Activated CD4-positive, alpha-beta memory T cell treated with anti-CD3 and anti-CD28 coated beads for 36 hours (primary cell): ENCODE measurements at places on chromosomes 3 and 15. TPM values are rescaled to one million over a fixed set of nuclear protein-coding genes. Genes with fewer than 3 reads are reported as not detected.

GRCh38 chr3:134606033-134607025, 44.5 kb downstream of the KY start:
- no peak for DNase-seq

- DNase-seq = no peak
Measured at GRCh38 chr3:71247221-71247957, 336.1 kb downstream of the FOXP1 start.

- DNase-seq = no peak
Measured at GRCh38 chr15:52136442-52136980, 23.9 kb upstream of the BCL2L10 start.

GRCh38 chr15:34436956-34437442, 609 bp downstream of the GOLGA8A start:
- peak; percentile 47 for DNase-seq

DNA sequence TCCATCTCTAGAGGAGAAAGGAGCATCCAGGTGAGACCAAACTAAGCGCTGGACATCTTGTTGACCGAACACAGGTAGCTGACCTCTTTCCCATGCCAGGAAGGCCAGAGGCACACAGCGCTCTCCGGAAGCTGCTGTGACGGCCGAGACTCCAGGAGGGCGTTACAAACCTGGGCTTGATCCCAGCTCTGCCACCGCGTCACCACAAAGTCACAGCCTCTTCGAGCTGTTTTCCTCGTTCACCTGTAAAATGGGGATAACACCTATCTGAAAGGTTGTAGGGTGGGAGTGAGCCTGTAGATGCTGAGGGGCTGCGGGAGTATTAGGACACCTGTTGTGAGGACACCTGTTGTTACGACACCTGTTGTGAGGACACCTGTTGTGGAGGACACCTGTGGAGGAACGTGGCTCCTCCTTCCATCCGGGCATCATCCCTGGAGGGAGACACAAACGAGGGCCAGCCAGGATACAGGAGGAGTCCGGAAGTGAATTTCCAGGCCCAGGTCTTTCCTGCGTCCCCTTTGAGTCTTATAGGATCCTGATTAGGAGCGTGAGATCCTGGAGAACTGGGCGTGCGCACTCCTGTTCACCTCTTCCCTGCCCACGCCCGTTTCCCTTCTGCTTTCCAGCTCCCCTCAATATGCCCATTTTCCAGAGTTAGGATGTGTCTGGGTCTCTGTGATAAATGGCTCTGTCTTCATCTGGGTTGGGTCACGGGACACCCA, 2.3 kb upstream of the MUC4 start:
- no peak for DNase-seq

GRCh38 chr3:194667363-194667762, 4.6 kb downstream of the LSG1 start:
- no peak for DNase-seq

DNA sequence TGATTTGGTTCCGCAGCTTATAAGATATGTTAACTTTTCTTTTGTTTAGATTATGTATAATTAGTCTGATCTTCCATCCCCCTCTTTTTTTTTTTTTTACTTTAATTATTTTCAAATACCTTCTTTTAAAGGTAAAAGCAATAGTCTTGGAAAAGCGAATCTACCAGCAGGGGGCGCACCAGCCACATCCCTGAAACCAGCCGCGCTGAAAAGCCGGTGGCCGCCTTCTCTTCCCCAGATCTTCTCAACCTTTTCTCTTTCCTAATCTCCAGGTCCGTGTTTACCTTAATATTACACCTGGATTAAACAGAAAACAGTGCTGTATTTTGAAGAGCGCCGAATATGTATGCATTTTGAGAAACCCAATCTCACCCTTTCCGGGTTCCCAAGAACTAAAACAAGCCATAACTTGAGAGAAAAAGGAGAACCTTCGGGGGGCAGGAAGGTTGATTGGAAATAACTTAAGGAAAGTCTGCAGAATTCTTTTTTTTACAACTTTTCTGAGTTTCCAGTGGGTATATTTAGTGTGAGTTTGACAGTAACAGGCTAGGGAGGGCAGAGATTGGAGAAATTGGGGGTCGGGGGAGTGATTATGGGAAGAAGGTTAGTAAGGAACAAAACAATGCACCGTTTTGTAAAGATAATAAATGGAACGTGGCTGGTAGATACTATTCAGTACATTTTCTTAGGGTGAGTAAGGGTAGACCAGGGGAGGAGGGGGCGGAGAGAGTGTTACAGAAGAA, 2.0 kb upstream of the SOX2 start:
- DNase-seq = peak; percentile 72

GRCh38 chr3:114746502-114746901, 400.6 kb downstream of the ZBTB20 start:
- no peak for DNase-seq

DNA sequence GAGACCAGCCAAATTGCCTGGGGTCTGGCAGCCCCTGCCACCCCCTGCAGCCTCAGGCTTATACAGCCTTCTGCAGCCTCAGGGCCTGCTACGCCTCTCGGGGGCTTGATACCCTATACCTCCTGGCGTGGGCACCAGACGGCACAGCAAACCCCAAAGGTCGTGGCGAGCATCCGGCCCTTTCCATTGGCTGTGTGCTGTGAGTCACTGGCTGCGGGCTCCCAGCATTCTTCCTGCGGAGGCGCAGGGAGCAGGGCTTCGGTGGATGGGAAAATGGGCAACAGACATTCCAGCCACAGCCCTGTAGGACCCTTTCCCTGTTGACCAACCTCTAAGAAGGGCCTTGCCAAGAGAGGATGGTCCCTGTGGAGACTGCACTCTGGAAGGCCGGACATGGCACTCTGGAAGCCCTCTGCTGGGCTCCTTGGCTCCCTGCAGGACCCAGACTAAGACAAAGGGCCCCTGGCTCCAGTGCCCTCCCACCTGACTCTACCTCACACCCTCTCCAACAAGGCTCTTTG, 59.6 kb downstream of the ITGA11 start:
- no peak for DNase-seq

DNA sequence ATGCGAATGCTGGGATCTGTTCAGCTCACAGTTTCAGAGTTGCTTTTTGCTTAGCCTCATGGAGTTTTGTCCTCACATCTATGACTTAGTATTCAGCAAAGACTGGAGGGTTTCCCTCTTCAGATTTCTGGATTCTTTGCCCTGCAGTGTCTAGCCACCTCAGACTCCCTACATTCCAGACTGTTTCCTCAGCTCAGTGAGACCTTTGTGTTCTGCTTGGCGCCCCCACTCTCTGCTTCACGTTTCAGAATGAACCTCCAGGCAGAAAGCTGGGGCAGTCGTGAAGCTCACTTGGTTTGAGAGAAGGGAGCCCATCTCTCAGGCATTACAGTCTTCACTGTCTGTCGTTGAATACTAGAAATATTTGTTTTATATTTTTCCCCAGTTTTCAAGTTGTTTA, 118.1 kb downstream of the CACNA1D start:
- no peak for DNase-seq

DNA sequence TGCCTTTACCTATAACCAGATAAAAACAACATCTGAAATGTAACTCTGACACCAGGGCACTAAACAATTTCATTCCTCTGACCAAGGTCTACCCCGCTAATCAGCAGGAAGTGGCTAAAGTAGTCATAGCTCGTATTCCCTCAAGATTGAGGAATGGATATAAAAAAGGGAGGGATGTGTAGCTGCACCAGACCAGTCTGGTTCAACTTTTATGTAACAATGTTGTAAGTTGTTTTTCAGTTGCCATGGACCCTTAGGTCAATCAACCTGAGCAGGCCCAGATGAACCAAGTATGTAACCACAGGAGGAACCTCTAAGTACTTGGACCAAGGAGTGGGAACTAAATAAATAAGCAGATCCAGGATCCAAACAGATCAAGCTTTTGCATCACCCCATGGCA, 28.4 kb upstream of the IFT57 start:
- DNase-seq = no peak

DNA sequence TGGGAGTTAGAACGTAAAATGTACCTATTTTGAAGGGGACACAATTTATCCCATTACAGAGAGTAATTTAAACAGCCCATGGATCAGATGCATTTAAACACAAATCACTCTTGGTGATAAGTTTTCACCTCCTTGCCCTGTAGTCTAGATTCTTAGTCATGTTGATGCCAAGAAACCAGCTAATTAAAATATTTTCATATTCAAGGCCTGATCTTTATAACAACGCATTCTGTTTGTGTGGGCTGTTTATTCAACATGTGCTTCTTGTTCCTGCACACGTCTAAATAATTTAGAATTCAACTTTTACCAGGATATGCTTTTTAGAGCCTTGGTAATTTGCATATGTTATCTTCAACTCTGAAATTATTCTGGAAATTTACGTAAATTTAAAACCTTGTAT, 25.8 kb downstream of the SNX1 start:
- no peak for DNase-seq

DNA sequence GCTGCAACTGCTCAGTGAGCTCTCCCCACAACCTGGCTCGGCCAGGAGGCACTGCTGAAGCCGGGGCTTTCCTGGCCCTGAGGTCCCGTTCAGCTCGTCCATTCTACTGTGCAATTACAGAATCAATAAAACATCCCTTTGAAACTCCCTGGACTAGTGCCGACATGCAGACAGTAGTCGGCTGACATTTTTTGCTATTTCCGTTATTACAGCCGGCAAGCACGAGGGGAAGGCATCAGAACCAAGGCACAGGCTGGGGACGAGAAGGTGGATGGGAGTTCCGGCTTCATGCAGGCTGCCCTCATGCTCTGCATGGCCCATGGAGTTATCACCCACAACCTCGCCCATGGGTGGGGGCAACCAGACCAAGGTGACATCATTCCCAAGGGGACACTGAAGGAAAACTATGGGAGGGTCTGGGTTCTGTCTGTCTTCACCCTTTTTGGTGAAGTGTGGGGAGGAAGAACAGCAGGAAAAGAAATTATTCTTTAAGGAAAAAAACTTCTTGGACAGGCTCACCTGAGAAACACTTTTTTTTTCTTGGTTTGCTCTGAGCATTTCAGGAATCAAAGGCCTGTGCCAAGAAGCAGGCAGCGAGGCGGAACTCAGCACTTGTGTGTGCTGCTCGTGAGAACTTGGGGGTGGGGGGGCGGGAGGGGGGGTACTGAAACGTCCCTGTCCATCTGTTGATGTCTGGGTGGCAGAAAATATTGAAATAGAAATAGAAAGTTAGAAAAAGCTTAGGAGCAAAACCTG, 154.5 kb downstream of the FOXP1 start:
- DNase-seq = no peak

GRCh38 chr3:33808559-33808958, 10.1 kb downstream of the PDCD6IP start:
- DNase-seq = peak; percentile 26

DNA sequence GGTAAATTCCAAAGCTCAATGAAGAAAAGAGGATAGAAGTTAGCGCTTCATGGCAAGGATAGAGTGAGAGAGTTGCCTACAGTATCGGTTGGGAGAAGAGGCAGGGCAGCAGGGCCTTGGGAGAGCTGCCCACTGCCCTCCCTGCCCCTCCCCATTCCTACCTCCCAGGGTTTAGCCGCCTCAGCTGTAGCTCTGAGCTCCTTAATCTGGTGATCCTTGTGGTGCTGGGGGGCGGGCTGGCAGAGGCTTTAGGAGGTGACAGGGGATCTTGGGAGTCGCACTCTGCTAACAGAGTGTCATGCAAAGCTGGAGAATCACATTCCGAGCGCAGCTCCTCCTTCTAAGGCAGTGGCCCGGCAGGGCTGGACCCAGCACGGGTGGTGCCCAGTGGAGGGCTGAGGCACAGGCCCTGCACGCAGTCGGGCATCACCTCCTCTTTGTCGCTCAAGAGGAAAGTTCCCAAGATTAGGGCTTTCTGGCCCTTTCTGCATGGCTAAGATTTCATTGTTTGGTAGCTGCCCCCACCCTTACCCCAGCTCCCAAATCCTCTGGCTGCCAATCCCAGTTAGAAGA, 57.1 kb upstream of the POLG start:
- no peak for DNase-seq

DNA sequence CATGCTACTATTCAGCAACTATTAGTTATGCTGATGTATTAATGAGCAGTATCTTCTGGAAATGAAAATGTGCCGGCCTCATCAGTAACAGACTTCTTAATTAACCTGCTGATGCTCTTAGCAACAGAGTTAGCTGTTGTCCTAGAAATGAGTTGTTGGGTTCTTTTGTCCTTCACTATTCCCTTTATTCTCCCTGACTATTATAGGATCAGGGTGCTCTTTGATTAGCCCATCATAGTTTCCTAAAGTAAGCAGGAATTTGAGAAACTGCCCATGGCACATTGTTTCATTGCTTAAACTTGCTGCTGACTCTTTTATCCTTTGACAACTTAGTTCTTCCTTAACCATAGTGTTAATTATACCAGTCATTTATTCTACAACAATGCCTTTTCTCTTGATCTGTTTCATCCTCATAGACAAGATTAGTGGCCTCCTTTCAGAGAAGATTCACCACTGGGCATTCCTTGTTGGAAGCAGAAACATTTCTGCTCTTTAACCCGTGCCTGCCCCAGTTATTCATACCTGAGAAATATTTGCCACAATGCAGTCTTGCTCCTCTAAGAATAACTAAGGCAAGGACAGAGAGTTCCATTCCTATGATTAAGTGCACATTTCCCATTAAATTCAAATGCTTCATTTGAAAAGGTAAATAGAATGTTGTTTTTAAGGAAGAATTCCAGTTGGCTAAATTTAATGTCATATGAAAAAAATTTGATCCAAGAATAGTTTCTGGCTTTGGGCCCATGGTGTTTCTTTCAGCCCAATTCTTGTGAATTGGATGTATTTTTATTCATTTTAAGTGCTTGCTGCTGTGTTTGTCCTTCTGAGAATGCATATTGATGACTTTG, 573.3 kb upstream of the TBL1XR1 start:
- DNase-seq = no peak

GRCh38 chr15:82128401-82129148, 82.8 kb upstream of the MEX3B start:
- no peak for DNase-seq

DNA sequence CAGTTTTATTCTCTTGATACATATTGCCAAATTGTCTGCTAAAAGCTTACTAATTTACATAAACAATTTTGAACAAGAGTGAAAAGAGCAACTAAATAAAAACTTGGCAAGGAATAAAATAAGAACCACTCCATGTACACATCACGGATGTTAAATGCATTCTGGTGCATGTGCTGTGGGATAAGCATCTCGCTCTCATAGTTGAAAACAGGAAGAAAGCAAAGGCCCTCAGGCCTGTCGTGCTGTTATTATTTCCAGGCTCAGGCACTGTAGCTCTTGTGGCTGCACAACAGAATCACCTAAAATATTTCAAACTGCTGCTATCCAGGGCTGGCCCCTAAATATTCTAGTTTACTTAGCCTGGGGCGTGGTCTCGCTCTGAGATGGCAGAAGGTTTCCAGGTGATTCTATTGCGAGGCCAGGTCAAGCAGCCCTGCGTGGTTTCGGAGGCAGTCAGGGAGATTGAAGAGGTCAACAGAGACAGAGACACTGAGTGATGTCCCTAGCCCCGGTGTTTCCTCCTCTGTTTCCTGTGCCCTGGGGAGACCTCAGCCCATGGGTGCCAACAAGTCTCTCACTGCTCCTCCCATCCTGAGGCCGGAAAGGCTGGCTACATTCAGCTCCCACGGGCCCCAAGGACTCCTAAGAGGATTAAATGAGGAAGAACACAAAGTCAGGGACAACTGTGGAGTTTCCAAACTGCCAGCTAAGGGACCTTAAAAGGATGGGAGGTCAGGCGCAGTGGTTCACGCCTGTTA, 18.2 kb upstream of the PDIA5 start:
- DNase-seq = no peak

Gene IL17RD
- 0.02 TPM for total RNA-seq

Gene SAMMSON
- total RNA-seq = not detected

Gene ECE2
- not detected for total RNA-seq

Gene CFAP161
- total RNA-seq = not detected

Gene SEC61A1
- 149 TPM for total RNA-seq

Gene DAPK2
- total RNA-seq = 0.81 TPM

Gene ZBED2
- total RNA-seq = 610 TPM

Gene BOC
- not detected for total RNA-seq

Gene RFTN1
- 106 TPM for total RNA-seq

Gene HCLS1
- 251 TPM for total RNA-seq

Gene LAMB2
- not detected for total RNA-seq
